CD4-positive, alpha-beta memory T cell (primary cell): ENCODE measurements at places on chromosomes 3 and 15. TPM values are rescaled to one million over a fixed set of nuclear protein-coding genes. Genes with fewer than 3 reads are reported as not detected.

- no peak overlapping the region for H3K4me3 ChIP-seq
- H3K4me1 ChIP-seq: no peaks in the 10 kb centered on the region
These were observed 118.6 kb downstream of the SMAD6 start for GRCh38 chr15:66820481-66821176.

DNA sequence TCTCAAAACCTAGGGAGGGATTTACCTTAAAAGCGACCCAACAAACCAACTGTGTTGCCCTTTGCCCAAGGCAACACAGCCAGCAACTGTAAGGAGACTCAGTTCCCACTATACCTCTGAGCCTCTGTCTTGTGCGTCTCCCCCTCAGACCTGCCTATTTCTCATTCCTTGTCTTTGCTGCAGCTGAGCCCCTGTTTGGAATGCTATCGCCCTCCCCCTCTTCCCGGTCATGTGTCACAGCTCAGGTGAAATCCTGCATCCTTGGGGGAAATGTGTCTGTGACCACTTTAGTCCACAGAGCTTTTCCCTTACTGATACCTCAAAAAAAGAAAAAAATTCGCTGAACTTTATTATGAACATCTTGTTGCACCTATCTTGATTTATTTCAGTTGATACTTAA lies 52.0 kb upstream of the LRIG1 start:
- no peak for DNase-seq
- H3K36me3 ChIP-seq: no peaks in the 10 kb centered on the region
- no peak overlapping the region for H3K4me3 ChIP-seq

DNA sequence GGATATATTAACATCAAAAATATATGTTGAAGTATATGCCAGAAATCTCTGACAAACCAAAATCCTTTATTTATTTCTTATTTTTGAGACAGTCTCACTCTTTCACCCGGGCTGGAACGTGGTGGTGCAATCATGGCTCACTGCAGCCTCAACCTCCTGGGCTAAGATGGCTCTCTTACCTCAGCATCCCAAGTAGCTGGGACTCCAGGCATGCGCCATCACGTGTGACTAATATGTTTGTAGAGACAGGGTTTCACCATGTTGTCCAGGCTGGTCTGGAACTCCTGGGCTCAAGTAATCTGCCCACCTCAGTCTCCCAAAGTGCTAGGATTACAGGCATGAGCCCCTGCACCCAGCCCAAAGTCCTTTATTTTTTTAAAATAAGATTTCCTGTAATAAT lies 11.9 kb downstream of the FAIM start:
- H3K27me3 ChIP-seq: no peaks in the 10 kb centered on the region
- no peak overlapping the region for H3K27ac ChIP-seq
- no peaks in the 10 kb centered on the region for H3K36me3 ChIP-seq
- H3K4me1 ChIP-seq: no peaks in the 10 kb centered on the region
- no peak for DNase-seq
- H3K4me3 ChIP-seq: no peak overlapping the region

- no peaks in the 10 kb centered on the region for H3K36me3 ChIP-seq
- H3K27ac ChIP-seq: no peak overlapping the region
- H3K4me3 ChIP-seq: no peak overlapping the region
- H3K4me1 ChIP-seq: no peaks in the 10 kb centered on the region
- H3K27me3 ChIP-seq: no peaks in the 10 kb centered on the region
These were observed 132.1 kb downstream of the FEZF2 start for GRCh38 chr3:62241279-62241678.

GRCh38 chr3:122219242-122219872 lies 35.9 kb downstream of the CASR start:
- no peak for DNase-seq
- H3K4me1 ChIP-seq: no peaks in the 10 kb centered on the region
- peaks cover 5% of the 10 kb centered on the region for H3K27me3 ChIP-seq

- DNase-seq: no peak
- no peak overlapping the region for H3K4me3 ChIP-seq
- H3K27ac ChIP-seq: no peak overlapping the region
- H3K4me1 ChIP-seq: peaks cover 45% of the 10 kb centered on the region
These were observed 10.6 kb downstream of the ATP2C1 start for GRCh38 chr3:130904491-130904890.

GRCh38 chr15:101386967-101387366 lies 91.9 kb upstream of the SNRPA1 start:
- H3K4me3 ChIP-seq: no peak overlapping the region
- no peak for DNase-seq
- H3K27me3 ChIP-seq: no peaks in the 10 kb centered on the region

DNA sequence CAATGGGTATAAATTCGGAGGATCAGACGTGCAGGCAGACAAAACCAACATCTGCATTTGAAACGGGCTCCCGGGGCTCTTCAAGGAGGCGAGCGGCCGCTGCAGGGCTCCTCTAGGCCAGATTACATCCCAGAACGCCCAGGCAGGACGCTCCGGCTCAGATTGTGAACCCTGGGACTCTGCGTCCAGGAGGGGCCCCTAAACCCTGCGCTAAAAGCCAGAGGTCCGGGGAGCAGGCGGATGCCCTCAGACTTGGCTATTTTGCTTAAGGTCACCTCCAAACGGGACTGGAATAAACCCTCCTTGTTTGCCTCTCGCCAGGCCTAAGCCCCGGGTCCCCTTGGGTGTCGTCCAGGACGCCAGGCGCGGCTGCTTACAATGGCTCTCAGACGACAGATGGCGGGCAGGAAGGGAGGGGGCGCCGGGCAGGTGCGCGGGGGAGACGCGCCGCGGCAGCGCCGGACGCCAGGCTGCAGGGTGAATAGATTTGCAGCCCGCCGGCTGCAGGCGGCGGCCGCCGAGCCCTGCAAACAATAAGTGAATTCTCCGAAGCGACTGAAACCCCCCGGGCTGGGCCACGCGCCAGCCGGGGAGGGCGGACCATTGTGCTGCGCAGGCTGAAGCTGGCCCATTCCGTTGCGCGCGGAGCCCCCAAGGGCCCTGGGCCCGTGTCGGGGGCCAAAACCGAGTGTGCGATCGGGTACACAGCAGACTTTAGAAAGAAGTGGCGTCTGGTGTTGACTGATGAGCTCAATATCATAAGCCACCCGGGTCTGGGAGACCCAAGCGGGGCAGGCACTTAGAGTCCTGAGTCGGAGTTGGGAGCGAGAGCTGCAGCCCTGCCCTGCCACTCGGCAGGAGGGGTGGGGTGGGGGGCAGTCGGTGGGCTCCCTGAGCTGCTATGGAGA lies 32.3 kb upstream of the AMOTL2 start:
- no peaks in the 10 kb centered on the region for H3K4me1 ChIP-seq
- no peaks in the 10 kb centered on the region for H3K36me3 ChIP-seq
- DNase-seq: no peak

- no peak overlapping the region for H3K27ac ChIP-seq
- H3K4me1 ChIP-seq: peaks cover 5% of the 10 kb centered on the region
- no peaks in the 10 kb centered on the region for H3K27me3 ChIP-seq
- no peak overlapping the region for H3K4me3 ChIP-seq
- DNase-seq: no peak
- H3K36me3 ChIP-seq: no peaks in the 10 kb centered on the region
These were observed 254.7 kb downstream of the NFKBIZ start for GRCh38 chr3:102104033-102104432.

Gene CP
- polyA plus RNA-seq: not detected

Gene SLC9A9
- polyA plus RNA-seq: 35.5 TPM

Gene C3orf22
- polyA plus RNA-seq: not detected

Gene NUP210
- polyA plus RNA-seq: 20.5 TPM
